GM03348 (cell line): ENCODE measurements at places on chromosomes 13 and 19.

GRCh38 chr13:74778946-74779345 lies 644.7 kb upstream of the KLF12 start:
- DNase-seq: no peak

GRCh38 chr13:42492372-42492920 lies 81.5 kb upstream of the TNFSF11 start:
- no peak for DNase-seq

- DNase-seq: no peak
Observed at GRCh38 chr13:80499536-80500290, 158.8 kb upstream of the SPRY2 start.

DNA sequence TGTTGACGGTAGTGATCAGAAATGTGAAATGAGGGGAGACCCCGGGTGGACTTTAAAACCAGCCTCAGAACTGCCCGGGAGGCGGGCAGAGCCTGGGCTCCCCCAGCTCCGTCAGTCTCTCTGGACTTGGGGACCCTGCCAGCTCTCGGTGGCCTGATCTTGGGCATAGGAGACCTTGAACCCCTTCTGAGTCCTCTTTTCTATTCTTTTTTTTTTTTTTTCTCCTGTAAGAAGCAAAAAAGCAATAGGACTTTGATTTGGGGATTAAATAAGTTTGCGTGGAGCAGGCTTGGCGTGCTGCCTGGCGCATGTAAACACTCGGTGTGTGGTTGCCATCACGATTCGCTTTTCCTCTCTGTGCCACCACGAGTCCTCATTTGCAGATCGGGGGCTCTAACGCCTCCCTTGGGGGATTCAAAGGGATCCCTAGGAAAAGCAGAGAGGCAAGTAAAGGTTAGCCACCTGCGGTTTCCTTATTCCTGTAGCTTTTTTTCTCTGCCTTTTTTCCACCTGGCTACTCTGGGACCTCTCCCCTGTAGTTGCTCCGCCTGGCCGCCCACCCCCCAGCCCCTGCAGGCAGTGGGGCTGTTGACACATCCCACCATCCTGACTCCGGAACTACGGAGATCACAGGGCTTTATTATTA lies 1.3 kb downstream of the SAFB start:
- DNase-seq: peak; percentile 37

DNA sequence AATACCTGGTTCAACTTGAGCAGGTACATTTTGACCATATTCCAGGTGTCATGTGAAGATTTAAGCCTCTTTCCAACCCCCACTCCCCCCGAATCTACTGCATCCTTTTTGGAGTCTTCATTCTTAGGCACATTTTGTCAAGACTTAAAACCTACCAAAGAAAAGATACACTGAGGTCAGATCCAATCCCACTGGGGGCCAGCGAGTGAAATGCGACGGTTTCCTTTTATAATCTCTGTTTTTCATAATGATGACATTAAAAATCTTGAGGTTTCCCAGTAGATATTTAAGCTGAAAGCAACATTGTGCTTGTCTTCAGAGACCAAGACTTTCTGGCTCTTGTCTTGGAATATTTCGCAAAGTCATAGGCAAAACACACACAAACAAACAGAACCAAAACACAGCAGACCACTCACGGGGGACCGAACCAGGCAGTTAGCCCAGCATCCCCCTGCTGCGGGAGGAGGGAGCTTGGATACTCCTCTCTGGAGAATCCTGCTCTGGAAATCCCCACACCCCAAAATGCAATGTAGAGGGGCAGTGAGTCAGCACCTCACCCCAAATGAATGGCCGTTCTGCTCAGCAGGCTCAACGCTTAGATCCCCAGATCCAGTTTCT lies 506 bp upstream of the GAS6 start:
- DNase-seq: peak; percentile 64

GRCh38 chr19:58554494-58555368 lies at the start of gene CHMP2A:
Gene CHMP2A, minus strand, starts transcription at chr19:58555105. Its CDS starts 893 bp downstream, at chr19:58554212.
- DNase-seq: peak; percentile 97

DNA sequence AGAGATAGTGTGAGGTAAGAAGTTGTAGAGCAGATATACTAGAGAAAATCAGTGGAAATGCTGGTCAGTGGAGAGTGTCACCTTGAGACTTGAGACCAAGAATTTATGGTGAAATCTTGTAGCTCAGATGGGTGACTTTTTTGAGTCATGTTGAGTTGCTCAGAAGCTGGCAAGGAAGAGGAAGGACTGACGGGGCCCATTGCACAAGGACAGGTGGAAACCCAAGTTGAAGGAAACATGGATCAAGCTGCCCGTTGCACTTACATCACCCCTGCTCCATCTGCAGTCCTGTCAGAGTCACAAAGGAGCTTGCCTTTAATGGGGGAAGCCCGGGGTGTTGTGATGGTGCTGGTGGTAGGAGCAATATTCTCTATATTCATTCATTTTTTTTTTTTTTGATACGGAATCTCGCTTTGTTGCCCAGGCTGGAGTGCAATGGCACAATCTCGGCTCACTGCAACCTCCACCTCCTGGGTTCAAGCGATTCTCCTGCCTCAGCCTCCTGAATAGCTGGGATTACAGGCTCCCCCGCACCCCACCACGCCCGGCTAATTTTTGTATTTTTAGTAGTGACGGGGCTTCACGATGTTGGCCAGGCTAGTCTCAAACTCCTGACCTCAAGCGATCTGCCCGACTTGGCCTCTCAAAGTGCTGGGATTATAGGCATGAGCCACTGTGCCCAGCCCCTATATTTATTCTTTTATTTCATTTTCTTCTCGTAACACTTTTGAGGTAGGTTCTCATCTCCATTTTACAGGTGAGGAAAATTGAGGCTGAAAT lies 27.4 kb downstream of the UBAC2 start:
- no peak for DNase-seq

- no peak for DNase-seq
Observed at GRCh38 chr13:44388427-44389059, 14.9 kb downstream of the SERP2 start.

GRCh38 chr13:48679941-48680680 lies 26.4 kb downstream of the CYSLTR2 start:
- no peak for DNase-seq

DNA sequence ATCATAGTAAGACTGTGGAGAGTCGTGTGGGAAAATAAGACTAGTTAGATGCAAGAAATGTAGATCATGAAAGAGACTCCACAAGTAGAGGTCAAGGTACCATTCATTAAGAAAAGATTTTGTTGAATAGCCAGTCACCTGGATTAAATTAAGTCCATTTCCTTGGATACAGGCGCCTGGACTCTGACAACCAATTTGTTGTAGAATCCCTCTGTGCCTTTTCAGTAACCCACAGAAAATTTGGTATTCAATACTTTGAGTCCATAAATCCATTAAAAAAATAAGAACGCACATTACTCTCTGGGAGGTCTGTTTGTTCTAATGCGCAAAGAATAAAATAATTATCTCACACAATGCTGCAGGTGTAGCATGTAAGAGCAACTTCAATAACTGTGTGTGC lies 469.4 kb downstream of the KLF12 start:
- no peak for DNase-seq

- no peak for DNase-seq
Observed at GRCh38 chr19:46386996-46387712, 26.2 kb downstream of the CCDC8 start.
